NCI-H2081 treated with DMSO at 0.1 percent for 48 hours (cell line): ENCODE measurements at places on chromosomes 16 and 17.

GRCh38 chr17:31318298-31318801 lies 3.1 kb downstream of the EVI2A start:
- DNase-seq = no peak

DNA sequence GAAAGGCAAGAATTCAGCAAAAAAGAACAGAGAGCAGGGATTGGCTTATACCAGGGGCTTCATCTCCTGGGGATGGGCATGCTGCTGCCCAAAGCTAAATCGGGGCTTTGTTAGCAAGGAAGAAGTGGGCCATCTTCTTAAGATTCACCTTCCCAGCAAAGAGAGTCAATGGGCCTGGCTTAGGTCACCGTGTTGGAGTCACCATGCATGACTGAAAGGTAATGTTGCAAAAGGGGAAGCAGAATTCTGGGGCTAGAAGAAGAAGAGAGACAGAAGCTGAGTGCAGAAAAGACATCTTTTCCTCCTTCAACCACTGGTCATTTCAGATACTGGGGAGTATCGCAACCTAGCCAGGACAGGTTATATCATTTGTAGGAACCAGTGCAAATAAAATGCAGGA lies 76.3 kb upstream of the KIFC3 start:
- no peak for DNase-seq

GRCh38 chr17:75704963-75705875 lies 16.0 kb upstream of the ITGB4 start:
- DNase-seq = no peak

DNA sequence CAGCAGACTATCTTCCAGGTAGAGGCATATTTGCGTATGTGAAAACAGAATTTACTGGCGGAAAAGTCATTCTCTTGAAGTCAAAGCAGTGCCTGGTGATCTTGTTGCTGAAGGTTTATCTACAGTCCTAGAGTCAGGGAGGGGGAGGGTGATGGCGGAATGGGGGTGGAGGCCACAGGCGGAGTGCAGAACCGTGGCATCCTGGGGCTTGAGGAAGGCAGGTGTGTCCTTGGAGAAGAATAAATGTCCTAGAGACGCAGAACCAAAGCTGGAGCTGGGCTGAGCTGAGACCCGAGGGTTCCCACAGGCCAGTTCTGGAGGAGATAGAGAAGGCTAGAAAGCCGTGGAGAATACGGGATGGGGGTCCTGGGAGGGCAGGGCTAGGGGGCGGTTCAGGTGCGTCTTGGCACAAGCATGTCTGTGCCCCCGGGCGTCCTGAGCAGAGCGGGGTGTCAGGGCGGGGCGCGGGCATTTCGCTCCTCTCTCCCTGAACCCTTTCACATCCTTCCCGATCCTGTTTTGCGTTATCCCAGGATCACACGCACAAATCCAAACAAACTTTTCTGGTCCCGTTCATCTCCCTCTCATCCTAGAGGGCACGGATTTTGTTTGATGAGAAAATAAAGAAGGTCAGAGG lies 76.9 kb upstream of the CREBBP start:
- no peak for DNase-seq
